NCI-H1417 treated with DMSO at 0.1 percent for 48 hours (cell line): ENCODE measurements at places on chromosomes 13 and 19.

- no peak for DNase-seq
These were observed 4.4 kb downstream of the CKAP2 start for GRCh38 chr13:52459668-52460067.

GRCh38 chr13:89755729-89756492 is 1591.6 kb upstream of the MIR17HG start:
- no peak for DNase-seq

DNA sequence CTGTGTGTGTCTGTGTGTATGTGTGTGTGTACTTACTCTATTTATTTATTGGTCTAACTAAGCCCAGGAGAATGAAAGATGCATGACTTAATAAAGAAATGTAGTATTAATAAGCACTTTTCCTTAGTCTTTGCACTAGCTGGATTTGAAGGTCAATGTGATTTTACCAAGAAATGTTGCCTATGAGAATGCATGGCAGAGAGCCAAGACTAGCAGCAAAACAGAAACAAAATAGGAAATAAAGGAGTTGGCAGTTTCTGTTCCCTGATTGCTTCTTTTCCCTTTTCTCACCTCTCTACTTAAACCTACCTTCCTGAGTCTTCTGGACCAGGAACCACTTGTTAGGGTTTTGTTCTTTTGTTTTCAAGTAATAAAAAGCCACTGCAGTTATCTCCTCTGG is 286.1 kb downstream of the KCTD12 start:
- no peak for DNase-seq

DNA sequence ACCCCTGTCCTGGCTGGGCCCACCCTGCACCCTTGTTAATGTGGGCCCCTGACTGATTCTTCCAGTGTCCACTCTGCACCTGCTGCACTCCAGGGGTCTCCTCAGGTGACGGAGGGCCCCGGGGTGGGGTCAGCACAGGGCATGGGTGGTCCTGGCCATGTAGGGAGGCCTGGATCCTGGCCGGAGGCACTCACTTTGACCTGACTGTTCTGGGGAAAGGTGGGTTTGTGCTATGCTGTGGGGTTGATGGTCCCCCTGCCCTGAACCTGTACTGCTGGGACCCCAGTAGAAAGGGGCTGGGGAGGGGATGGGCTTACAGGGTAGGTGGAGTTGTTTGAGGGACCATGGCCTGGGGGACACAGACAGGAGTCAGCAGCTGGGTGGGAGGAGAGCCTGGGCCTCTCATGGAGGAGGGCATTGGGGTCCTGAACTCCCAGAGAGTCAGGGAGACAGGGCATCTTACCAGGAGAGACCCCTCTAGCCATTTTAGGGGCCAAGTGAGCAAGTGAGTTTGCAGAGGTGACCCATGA is 25.8 kb upstream of the CEACAM1 start:
- no peak for DNase-seq

- DNase-seq, result no peak
These were observed 20.7 kb upstream of the TINCR start for GRCh38 chr19:5588441-5588840.

DNA sequence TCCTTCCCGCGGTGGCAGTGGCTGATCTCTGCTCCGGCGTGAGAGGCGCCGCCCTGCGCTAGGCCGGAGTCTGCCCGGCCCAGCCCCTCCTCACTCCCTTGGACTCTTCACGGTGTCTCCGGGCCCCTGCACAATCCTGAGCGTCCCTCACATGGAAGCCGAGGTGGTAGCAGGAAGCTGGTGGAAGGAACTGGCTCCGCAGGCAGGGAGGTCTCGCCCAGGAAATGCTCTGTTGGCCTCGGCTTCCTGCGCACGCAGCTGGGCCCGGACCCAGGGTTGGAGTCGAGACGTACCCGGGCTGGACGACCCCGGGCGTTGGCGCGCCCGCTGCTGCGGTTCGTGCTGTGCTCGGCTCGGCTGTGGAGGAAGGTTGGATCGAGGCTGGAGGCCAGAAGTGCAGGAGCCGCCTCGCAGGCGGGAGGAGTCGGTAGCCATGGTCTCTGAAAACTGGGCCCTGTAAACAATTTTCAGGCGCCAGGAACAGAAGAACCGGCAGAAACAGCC is 46.3 kb downstream of the ZNF724 start:
- no peak for DNase-seq

DNA sequence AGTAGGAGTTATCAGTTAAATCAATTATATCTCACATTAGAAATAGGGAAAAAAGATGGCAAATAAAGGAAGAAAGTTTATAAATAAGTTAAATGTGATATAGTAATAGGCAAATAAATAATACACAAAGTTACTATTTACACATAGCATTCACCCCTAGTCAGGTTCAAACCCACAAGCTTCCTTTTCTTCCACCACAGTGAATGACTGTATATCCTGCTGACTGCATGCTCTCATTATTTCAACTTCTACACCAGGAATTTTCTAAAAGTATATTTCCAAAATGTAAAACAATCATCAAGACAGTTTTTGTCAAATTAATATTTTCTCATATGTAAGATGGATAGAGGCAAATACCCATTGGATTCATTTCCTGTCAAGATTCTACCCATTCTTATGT is 548.6 kb upstream of the SLITRK5 start:
- DNase-seq, result no peak

- no peak for DNase-seq
These were observed 2549.4 kb downstream of the PCDH9 start for GRCh38 chr13:64680739-64681138.

DNA sequence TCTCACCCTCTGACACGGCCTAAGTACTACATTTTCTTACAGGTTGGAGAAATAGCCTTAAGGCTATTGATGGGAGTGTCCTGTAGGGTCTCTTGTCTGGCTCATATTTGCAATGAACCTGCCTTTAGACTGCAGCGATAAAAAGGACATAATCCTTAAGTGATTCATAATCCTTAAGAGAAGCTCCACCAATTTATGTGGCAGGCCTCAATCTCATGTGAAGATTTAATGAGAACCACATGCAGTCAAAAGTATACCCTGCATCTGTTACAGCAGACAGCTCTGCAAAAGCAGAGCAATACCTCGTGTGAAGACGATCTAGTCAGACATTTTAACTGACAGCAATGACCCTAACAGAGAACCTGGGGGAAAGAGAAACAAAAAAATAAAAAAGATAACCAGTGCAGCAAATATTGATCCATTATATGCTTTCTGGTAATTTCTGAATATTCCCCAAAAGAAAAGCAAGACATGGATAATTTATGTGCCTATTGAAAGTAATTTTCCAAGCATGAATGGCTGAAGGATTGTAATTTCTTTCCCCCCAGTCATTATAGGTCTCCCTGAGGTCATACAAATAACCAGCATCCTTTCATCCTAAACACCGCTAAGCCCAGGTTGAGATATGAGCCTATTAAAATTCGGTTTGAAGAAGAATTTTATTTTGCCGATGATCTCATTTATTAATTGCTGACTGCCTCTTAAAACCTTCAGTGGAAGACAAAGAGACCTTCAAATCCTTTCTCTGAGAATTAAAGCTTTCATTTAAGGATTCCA is 321.8 kb upstream of the NBEA start:
- peak; percentile 50 for DNase-seq

DNA sequence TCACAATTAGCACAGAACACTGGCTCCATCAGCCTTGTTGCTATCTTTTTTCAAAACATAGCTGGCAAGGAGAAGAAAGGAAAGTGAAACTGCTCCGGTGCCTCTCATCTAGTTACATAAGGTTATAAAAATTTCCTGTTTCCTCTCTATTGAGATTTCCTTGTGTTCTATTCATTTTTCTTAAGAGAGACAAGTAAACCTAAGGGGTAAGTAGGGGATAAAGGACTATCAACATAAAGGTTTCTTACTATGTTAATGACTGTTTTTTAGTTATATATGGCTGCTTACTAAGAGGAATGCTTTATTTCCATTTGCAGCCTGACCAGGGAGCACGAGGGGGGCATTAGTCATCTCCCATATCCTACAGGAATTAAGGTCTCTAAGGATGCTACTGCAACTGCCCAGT is 73.2 kb upstream of the MLNR start:
- no peak for DNase-seq

- no peak for DNase-seq
These were observed 13.6 kb downstream of the POLR1D start for GRCh38 chr13:27635266-27635665.

GRCh38 chr13:30659980-30660379 is 42.3 kb downstream of the USPL1 start:
- DNase-seq, result no peak

DNA sequence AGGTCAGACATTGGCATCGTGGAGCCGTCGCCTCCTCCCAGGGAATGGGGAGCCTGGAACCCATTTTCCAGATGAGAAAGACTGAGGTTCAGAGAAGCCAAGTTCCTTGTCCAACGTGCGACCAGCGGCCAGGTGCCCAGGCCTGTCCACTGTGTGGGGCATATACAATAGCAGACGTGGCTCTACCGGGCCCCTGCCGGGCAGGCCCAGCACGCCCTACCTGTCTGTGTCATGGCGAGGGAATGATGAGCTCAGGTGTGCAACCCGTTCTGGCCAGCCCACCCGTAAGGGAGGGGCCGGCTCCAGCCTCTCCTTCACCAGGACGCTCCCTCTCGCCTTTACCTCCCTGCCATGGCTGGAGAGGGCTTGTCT is 837 bp downstream of the GNA15 start:
- DNase-seq, result no peak

- DNase-seq, result no peak
These were observed 122.2 kb downstream of the MAB21L1 start for GRCh38 chr13:35354285-35354684.

DNA sequence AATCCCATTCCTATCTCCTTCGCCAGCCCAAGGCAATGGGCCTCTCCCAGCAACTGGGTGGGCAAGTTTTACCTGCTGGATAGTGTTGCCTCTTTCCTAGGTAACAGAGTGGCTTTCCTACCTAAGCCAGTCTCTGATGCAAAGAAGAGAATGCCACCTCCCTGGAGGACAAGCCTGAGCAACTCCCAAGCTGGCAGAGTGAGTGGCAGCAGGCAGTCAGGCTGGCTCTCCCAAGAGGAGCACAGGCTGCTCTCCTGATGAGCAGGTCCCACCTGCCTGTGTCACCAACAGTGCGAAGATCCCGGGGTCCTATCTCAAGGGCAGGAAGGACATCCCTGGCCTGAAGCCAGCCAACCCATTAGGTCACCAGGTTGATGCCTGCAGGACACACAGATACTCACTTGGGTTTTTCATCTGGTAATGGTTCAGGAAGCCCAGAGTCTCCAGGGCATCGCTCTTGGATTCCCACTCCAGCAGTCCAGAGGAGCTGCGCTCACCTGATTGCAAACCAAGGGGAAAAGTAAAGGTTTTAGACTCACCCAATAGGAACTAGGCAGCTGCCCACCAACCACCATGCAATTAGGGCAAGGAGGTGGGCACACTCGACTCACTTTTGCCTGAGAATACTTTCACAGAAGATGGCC is 5.5 kb upstream of the ECH1 start:
- no peak for DNase-seq

- DNase-seq, result no peak
These were observed 241.3 kb downstream of the KCTD12 start for GRCh38 chr13:76644906-76645305.

DNA sequence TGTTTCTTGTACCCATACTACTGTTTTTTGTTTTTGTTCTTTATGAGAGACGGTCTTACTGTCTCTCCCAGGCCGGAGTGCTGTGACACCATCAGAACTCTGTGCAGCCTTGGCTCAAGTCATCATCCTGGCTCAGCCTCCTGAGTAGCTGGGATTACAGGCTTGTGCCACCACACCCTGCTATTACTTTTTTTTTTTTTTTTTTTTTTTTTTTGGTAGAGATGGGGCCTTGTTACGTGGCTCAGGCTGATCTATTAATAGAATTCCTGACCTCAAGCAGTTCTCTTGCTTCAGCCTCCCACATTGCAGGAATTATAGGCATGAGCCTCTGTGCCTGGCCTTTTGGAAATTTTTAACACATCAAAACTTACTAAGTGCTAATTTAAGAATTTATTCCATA is 2.9 kb upstream of the ZNF304 start:
- DNase-seq, result no peak

GRCh38 chr13:31824705-31825517 is 85.6 kb downstream of the RXFP2 start:
- DNase-seq, result no peak

GRCh38 chr13:81498969-81499368 is 1158.0 kb upstream of the SPRY2 start:
- no peak for DNase-seq

DNA sequence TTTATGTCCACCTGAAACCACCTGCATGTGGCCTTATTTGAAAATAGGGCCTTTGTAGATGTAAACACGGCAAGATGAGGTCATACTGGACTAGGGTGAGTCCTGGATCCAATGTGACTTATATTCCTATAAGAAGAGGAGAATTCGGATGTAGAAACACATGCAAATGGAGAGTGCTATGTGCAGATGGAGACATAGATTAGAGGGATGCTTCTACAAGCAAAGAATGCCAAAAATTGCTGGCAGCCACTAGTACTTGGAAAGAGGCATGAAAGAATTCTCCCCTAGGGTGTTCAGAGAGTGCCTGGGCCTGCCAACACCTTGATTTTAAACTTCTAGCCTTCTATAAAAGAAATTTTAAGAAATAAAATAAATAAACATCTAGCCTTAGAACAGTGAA is 226.1 kb downstream of the RFC3 start:
- DNase-seq, result no peak

- DNase-seq, result no peak
These were observed 156.1 kb downstream of the LHFPL6 start for GRCh38 chr13:39446865-39447264.

DNA sequence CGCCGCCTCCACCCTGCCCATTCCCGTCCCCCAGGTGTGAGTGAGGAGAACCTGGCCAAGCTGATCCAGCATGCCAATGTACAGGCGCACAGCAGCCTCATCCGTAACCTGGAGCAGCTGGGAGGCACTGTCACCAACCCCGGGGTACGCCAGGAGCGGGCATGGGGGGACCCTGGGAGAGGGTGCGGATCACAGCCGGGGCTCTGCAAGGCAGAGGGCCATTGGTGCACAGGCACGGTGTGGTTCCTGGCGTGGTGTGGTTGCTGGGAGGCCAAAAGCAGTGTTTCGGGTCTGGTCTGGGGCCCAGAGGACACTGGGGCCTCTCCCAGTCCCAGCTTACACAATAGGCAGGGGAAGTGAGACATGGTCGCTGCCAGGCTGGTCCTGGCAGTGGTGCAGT is 8.3 kb downstream of the STXBP2 start:
- DNase-seq, result no peak

DNA sequence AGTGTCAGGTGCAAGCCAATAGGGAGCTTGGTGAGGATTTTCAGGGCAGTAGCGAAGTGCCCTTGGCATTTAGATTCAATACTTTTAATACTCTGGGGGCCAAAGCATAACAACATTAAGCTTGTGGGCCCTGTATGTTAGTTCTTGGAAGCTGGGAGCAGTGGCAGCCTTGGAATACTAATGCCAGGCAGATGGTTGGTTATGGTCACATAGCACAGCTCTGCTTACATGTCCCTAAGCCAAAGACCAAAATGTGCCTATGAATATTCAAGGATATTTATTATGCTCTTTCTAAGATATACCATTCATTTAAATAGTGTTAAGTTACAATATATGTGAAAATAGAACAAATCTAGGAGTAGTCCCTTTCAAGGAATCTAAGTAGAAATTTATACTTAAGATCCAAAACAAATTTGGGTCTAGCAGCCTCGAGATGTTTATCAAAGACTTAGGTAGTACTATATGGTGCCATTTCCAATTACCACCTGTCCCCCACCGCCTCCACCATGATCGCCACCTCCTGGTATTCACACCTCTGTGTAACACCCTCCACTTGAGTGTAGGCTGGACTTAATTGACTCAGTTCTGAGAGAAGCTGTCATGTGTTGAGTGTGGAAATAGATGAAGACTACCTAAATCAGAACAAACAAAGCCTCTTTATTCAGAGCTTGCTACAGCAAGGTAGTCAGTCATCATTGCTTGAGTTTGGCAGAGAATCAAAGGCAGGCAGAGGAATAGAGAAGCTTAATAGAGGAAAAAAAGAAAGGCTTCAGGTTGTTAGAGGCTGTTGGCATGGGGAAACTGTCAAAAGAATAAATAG is 261.0 kb downstream of the GPC5 start:
- DNase-seq, result no peak
